GDM1 (cell line): ENCODE measurements at places on chromosomes 3 and 15.

DNA sequence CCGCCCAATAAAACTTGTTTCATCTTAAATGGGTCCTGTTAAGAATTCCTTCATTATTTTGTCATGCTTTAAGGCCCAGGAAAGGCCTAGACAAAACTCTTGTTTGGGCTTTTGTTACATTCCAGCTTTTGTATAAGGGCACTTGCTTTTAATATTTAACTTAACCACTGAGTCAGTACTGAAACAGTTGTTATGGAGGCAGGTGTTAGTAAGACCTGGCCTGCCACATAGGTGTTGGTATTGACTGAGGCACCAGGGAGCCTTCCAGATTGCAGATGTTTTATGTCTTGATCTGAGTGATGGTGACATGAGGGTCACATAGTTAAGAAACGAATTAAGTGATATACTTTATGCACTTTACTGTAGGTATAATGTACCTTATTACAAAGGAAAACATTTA is 274.9 kb upstream of the TGFBR2 start:
- no peak for DNase-seq

DNA sequence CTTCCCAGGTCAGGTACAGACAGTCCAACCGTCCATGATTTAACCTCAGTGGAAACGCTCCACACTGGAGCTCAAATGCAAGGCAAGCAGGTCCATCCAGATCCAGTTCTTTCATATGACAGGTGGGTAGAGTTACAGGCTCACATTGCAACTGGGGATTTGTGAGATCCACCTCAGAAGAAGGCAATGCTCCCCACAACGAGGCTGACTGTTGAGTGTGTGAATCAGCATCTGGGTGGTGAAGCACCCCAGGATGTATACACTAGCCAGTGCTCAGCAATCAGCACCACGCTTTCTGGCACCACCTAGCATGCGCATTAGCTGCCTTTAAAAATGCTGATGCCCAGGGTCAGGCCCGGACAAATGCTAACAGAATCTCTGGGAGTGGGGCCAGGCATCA is 343.5 kb upstream of the ICE2 start:
- no peak for DNase-seq

DNA sequence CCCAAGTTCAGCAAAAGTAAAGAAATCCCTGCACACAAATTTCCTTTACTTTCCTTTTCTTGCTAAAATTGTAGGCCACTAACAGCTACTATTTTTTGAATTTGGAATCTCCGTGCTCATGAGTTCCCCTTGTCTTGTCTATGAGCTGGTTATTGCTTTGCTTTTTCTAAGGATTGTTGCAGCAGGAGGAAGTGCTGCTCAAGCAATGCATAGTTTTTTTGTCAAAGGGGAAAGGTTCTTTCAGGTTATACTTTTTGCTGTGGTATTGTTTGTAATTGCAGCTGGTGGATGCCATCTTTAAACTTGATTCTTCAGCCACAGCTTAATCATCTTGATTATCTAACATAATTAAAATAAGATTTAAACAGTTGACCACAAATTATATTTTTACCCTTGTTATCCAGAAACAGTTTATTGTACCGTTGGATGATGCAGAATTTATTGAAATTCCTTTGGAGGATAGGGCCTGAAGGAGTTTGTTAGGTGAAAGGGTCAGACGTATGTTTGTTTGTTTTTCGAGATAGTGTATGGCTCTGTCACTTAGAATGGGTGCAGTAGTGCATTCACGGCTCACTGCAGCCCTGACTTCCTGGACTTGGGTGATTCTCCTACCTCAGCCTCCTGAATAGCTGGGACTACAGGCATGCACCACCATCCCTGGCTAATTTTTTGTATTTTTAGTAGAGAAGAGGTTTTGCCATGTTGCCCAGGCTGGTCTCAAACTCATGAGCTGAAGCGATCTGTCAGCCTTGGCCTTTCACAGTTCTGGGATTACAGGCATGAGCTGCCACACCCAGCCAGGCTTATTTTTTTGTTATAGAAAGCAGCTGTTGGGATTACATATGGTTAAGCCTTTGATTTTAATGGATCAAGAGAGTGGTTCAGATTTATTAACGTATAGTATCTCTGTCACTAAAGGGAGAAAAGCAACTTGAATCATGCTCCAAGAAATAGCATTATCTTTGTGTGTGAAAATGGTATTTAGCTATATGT is 11.7 kb downstream of the MGA start:
- DNase-seq = no peak

DNA sequence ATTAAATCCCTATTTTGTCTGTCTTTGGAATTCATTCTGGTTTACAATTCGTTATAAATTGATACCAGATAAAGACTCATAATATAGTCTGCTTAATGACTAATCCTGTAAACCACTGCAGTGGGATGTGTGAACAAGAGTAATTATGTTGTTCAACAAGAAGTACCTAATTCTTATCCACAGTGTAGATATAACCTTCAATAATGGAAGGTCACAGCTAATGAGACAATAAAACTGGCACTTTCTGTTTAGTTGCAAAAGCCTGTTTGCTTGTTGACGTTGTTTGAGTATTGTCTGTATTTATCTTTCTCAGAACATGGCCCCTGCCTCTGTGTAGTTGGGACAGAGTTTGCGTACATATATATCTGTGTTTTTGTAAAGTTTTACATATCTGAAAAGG is 26.7 kb downstream of the PIAS1 start:
- DNase-seq = no peak

DNA sequence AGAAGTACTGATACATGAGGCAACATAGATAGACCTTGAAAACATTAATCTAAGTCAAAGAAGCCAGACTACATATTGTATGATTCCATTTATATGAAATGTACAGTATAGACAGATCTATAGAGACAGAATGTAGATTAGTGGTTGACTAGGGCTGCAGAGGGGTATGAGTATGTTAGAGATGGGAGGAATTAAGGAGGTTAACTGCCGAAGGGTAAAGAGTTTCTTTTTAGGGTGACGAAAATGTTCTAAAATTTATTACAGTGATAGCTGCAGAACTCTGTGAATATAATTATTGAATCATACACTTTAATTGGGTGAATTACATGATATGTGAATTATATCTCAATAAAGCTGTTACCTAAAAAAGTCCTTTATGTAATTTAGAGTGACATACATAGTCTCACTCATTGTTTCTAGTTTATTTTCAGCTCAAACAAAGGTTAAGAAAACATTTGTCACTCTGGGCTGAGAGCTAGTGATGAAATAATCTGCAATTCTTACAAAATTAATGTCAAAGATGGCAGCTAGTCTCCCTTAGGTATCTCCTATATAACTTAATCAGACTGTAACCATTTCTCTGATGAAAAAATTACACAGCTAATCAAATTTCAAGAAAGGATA is 61.4 kb downstream of the DENND4A start:
- DNase-seq = no peak

GRCh38 chr3:21237638-21238037 is 513.4 kb downstream of the ZNF385D start:
- no peak for DNase-seq

GRCh38 chr3:29644261-29644660 is 363.4 kb downstream of the RBMS3 start:
- no peak for DNase-seq

DNA sequence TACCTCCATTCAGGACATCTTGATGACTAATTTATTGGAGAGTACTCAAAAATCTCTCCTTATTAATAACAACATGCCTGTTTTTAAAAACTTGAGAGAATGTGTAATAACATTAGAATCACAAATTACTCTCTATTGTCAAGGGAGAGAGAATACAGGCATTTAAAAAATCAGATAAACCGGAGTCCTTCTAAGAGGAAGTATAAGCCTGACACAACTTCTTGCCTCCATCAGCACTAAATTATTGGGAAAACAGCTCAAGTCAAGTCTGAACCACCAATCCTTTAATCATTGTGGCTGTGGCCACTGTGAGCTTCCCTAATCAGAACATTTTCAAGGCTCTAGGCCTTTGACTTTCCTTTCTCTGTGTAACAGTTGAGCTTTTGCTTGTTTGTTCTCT is 38.0 kb downstream of the SSR3 start:
- DNase-seq = no peak

DNA sequence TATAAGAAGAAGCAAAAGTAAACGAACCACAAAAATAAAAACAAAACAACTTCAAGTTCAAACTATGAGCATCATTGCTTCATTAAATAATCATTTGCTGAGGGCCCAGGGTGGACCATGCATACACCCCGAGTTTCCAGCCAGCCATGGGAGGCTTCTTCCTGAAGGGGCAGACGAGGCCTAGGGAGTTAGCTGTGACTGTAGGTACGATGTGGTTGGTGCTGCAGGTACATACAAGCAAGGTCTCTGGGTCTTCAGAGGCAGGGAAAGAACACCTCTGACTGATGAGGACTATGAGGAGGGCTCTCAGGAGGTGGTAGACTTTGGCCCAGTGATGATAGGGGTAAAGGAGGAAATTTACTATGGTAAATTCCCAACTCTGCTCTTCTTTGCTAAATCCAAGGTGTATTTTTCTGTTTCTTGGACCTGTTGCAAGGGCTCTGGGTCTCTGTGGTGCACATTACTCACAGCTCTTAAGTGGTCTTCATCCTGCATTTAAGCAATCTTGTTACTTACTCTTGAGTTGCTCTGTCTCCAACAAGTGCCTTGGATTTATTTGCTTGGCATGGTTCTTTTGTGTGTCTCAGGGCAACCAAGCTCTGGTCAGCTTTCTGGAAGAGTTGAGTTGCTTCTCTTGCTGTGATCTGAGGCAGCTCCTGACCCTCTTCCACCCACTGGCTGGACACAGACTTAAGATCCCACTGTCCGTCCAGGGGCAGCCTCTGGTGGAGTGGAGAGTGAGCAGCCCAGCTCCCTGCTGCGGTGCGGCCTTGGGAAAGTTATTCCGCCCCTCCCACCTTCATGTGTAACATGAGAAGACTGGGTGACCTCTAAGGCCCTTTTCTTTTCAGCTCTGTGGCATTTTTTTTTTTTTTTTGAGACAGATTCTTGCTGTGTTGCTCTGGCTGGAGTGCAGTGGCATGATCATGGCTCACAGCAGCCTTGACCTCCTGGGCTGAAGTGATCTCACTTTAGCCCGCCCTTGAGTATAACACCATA is 56.1 kb upstream of the KIF23 start:
- DNase-seq = no peak

DNA sequence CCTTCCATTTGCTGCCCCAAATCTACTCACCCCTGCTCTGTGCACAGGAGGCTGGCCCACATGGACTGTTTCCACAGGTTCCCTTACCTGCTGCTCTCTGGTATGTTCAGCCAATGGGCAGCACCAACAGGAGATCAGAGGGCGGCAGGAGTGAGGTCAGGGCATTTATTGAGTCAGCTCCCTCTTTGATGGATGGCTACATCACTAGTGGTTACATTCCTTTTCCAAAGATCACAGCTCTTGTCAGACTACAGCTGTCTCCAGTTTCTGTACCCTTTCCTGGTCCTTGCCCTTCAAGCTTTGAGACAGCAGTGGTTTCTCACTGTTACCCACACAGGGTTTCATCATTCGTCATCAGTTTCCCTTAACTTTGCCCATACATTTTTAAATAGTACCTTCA is 325.1 kb downstream of the SUCLG2 start:
- no peak for DNase-seq

- no peak for DNase-seq
Observed at GRCh38 chr15:67736810-67737209, 88.5 kb upstream of the SKOR1 start.

DNA sequence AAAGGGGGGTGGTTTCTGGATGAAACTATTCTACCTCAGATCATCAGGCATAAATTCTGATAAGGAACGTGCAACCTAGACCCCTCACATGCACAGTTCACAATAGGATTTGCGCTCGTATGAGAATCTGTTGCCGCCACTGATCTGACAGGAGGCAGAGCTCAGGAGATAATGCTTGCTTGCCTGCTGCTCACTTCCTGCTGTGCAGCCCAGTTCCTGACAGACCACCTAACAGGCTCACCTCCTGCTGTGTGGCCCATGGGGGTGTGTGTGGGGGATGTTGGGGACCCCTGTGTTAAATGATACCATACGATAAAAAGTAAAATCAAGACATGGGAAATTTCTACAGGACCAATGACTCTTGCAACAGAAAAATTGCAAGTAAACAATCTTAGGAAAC is 24.0 kb downstream of the CP start:
- DNase-seq = no peak
